Caki2 (cell line): ENCODE measurements at places on chromosomes 11 and 22. TPM values are rescaled to one million over a fixed set of nuclear protein-coding genes. Genes with fewer than 3 reads are reported as not detected.

GRCh38 chr22:35685731-35686130 lies 31.9 kb upstream of the APOL5 start:
- no peak for DNase-seq

DNA sequence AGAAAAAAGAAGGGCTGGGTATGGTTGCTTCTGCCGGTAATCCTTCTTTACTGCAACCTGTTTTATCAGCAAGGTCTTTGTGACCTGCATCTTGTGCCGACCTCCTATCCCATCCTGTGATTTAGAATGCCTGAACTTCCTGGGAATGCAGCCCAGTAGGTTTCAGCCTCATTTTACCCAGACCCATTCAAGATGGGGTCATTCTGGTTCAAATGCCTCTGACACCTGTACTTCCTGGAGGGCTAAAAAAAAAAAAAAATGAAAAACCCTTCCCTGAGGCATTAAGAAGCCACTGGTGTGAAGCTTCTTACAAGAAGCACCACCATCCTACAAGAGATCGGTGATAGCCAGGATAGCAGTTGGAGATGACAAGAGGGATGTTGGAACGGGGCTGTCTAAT lies 54.6 kb upstream of the TREH start:
- DNase-seq, result no peak

- DNase-seq, result no peak
Observed at GRCh38 chr11:2402106-2402505, 1.6 kb downstream of the TSSC4 start.

DNA sequence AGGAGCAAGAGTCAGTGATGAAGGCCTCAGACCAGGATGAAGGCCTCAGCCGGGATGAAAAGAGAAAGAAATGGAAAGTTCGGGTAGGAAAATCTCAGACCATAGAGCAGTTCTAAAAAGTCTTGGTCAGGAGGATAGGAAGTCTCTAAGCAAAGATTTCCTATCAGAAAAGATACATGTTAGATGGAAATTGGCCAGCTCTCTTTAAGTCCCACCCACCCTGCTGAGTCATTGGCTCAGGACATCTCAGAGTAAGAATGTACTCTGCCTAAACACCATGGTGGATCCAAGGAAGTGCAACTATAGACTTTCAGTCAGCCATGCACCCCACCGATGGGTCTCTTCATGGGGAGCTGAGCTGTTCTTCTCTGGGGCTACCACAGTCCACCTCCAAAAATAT lies 4.4 kb downstream of the OR8B3 start:
- no peak for DNase-seq

The MYH9 gene
- total RNA-seq, result 412 and 414 TPM in 2 replicates

DNA sequence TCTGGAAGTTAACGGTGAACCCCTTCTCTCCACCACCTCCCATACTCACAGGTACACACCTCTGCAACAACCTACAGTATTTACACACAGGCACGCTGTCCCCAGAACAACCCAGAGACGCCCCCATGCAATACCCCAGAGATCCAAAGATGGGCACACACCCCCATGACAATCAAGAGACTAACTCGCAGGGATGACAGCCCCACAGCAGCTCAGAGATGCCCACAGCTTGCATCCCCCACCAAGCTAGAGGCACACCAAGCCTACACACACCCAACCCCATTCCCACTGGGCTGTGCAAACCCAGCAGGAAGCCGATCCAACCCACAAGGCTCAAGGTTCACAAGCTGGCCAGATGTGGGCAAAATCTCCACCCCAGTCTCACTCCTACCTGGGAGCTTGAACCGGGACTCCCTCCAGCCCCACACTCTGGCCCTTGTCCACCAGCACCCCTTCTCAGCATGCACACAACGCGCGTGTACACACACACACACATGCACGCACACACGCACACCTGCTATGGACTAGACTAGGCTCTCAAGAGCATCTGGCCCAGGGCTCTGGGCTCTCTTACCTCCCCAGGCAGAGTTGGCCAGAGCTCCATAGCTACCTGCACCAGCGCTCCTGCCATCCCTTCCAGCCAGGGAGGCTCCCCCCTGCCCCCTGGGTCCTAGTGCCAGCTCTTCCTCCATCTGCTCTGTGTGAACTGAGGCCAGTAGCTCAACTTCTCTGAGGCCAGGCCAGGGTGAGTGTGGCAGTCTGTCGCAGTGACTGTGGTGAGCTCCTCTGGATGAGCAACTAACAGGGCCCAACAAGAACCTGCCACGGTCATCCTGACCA lies 11.5 kb downstream of the STARD10 start:
- no peak for DNase-seq

DNA sequence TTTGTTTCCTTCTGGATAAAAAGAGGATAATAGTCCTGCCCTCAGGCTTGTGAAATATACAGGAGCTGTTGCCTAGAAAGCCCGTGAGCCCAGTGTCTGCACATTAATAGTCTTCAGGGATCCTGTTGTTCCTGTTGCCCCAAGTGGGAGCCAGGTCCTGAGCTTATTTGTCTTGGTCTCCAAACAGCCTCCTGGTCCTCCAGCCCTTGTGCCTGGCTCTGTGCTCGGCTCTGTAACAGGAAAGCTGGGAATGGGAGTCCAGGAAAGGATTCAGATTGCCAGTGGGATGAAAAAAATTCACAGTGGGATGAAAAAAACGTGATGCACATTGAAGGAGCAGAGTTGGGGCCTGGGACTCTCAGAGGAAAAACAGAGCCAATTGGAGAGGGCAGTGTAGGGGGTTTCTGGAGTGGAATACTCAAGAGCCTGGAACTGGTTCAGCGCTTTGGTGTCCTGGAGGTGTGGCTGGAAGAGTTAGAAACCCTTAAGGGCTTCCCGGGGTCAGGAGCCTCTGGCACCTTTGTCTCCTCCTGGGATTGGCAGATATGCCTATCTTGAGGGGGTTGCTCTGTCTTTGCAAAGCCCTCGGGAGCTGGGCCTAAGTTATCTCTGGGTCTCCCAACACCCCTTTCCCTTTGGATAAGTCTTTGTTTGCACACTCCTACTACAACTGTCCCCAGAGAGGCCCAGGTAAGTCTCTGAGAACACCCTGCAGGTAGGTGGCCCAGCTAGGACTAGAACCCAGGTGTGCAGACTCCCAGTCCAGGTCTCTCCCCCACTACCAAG lies 2.3 kb upstream of the INPPL1 start:
- no peak for DNase-seq

The CCDC89 gene
- total RNA-seq, result 0.30 TPM in 1 of 2 replicates, not detected in the other

GRCh38 chr11:79259800-79260199 lies 181.0 kb downstream of the TENM4 start:
- DNase-seq, result peak; percentile 14

The APOBEC3C gene
- 3.5 and 6.5 TPM in 2 replicates for total RNA-seq

DNA sequence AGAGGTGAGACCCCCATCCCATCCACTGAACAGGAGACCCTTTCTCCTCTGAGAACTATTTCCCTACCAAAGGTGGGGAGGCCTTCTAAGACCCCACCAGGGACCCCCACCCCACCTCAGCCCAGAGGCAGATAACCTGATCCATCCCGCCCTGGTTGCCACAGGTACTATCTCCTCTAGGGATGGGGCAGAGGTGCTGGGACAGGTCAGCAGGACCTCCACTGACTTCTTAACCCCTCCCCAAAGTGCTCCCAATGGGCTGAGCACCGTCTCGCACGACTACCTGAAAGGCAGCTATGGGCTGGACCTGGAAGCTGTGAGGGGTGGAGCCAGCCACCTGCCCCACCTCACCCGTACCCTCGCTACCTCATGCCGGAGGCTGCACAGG lies 4.3 kb downstream of the INPPL1 start:
- no peak for DNase-seq

- DNase-seq, result no peak
Observed at GRCh38 chr11:94376841-94377240, 24.4 kb downstream of the GPR83 start.

DNA sequence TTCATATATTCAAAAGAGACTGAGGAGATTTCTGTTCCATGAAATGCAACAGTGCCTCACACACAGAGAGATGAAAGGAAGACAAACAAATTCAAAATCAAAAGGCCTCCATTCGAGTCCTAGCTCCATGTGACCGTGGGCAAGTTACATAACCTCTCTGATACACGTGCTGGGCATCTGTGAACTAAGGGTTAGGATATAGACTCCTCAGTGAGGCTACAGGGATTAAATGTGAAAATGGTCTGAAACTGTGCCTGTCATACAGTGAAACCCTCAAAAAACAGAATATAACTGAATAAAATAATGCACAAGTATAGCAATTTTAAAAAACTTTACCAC lies 111.8 kb upstream of the MTMR2 start:
- no peak for DNase-seq

The TSGA10IP gene
- total RNA-seq, result not detected in 2 replicates

GRCh38 chr11:45541693-45542434 lies 123.6 kb downstream of the CHST1 start:
- no peak for DNase-seq

The FAM181B gene
- 1.8 and 5.0 TPM in 2 replicates for total RNA-seq

- DNase-seq, result peak; percentile 48
Observed at GRCh38 chr11:6298605-6299004, 21.7 kb downstream of the CAVIN3 start.

- DNase-seq, result no peak
Observed at GRCh38 chr11:128725630-128726319, 31.9 kb downstream of the FLI1 start.

DNA sequence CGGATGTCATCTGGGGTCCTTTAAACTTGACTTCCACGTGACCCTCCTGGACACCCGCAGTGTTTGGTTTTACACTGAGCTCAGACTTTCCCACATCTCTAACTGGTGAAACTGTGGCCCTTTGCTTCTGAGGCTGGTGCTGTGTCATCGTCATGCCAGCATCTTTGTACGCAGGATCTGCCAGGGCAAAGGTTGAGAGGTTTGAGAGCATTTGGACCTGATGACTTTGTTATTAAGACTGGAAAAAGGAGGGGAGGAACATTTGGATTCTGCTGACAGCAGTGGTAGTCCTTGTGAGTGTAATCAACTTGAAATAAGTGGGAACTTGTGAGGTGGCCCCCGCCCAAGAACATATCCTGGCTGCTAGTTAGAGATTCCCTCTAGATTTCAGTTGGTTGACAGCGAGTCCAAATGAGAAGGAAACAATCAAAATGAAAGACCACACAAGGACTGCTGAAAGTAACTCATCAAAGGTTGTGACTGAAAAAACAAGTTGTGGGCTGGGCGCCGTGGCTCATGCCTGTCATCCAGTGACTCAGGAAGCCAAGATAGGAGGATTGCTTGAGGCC lies 102.5 kb downstream of the KIAA1671 start:
- peak; percentile 55 for DNase-seq

DNA sequence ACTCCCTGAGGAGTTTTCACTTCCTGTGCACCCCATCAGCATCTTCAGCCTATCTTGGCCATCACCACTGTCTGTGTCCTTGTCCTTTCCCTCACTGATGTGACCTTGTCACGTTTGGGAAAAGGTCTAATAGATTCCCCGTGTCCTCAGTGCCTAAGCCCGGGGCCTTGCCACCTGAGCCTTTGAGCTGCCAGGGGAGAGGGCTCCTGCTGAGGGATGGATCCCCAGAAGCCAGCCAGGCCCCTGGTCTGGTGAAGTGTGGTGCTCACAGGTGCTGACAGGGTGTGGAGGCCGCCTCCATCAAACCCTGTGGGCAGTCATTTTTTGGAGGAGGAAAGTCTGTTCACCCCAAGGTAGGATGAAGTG lies 47.2 kb downstream of the GAB4 start:
- no peak for DNase-seq
